ENCODE measurements at places on chromosomes 7 and 10.

- DNase-seq: no peak
Measured at GRCh38 chr10:124340033-124340760, 78.5 kb downstream of the OAT start.

DNA sequence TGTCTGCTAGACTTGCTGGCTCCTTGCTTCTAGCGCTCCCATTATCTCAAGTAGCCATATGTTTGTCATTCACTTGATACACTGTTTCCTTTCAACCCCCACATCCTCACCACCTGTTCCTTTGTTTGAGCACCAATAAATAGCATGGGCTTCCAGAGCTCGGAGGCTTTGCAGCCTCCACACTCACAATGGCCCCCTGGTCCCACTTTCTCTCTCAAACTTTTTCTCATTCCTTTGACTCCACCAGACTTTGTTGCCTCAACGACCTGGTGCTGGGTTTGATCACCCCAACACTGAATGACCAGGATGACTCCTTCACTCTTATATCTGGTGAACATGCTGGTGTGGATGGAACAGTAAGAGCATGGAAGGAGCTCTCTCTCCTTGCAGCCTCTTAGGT lies 114.5 kb upstream of the TRIM24 start:
- DNase-seq: no peak

DNA sequence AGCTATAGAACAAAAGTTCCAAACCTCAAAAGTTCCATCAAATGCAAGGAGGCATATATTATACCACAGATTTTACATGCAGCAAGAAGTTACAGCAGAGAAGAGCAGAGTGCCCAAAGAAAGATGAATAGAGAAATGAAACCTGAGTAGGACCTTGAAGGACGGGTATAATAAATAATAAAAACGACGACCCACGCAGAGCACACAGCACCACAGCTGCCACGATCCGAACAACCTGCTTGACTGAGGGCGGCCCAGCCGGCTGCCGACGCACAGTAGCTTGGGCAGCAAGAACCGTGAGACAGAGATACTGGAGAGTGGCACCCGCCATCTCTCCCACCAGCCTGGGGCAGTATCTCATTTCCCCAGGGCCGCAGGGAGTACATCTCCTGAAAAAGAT lies 79.0 kb downstream of the HIPK2 start:
- DNase-seq: no peak

DNA sequence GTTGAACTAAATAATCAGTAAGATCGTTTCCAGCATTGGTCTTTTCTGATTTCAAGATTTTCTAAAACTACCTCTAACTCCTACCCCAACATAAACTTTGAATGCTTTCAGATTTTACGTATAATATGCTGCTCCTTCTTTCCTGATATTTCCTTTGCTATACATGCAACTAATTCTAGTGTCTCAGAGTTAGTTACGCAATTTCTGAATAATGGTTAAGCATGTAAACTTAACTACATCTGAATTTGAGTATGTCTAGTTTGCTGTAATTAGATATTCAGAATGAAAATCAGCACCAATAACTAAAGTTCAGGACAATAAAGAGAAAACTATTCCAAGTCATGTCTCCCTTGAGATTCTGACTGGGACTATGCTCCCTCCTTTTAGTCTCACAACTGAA lies 71.0 kb downstream of the SEMA3C start:
- no peak for DNase-seq

DNA sequence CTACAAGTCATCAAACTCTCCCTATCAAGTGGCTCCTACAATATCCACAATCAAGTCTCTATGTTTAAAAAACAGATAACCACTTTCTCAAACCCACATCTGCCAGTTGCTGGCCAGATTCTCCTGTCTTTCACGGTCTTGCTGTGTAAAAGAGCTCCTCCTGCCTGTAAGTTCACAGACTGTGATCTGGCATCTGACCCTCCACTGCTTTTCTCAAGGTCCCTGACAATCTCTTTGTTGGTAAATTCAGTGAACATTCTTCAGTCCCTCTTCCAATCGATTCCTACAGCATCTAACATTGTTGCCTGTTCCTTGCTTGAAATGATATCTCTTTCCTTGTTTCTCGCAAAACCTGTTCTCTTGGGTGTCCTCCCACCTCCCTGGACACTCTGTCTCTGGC lies 18.5 kb upstream of the LMOD2 start:
- DNase-seq: no peak

- no peak for DNase-seq
Measured at GRCh38 chr10:14703631-14704001, 71.1 kb downstream of the FAM107B start.

GRCh38 chr7:157003756-157004520 lies 6.5 kb downstream of the MNX1 start:
- DNase-seq: no peak

DNA sequence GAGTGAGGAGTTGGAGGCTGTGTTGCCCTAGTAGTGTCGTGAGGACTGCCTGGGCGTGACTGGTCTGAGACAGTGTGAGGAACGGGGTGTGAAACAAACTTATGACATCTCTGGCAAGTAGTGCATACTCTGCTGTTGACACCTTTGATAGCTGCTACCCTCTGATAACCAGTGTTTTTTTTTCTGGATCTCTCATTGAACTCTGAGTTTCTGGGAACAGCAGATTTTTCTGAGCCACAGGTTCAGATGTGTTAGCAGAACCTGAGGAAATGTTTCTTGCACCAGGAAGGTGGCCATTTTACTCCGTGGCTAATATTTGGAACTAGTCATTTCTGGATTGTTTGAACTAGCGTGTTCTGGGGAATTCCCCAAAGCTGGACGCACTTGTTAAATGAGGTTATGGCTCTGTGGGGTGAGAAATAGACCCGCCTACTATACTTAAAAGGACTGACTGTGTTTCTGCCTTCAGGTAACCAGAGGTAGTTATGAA lies 52.9 kb downstream of the AUTS2 start:
- DNase-seq: no peak

GRCh38 chr10:96720422-96721206 lies at the start of gene PIK3AP1:
PIK3AP1 (minus strand) TSS chr10:96720514; CDS start chr10:96720394, 120 bp downstream.
- peak; percentile 18 for DNase-seq

GRCh38 chr10:30386801-30387588 lies 37.9 kb upstream of the MTPAP start:
- DNase-seq: no peak

DNA sequence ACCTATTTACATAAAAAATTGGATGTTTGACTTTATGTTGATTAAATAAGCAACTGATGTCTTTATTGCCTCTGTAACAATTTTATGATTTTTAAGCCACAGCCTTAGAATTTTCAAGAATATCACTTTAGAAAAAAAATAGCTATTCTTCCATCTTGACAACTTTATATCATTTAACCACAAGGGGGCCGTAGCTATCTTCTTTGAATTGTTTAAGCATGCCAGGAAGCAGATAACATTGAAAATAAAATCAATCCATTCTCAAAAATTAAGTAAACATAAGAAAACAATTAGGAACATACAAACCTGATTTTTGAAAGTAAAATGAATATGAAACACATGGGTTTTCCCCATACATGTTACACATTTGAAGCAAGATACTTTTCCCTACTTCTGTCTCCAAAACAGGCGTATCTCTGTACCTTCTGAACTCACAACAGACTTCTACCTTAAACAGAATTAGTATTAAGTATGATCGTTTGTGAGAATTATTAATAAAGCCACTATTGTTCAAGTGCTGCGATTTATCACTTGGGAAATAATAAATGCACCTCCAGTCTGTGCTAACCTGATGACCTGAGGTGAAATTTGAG lies 209.0 kb downstream of the CACNA2D1 start:
- no peak for DNase-seq

GRCh38 chr10:114167985-114168384 lies 6.0 kb downstream of the CCDC186 start:
- DNase-seq: no peak

DNA sequence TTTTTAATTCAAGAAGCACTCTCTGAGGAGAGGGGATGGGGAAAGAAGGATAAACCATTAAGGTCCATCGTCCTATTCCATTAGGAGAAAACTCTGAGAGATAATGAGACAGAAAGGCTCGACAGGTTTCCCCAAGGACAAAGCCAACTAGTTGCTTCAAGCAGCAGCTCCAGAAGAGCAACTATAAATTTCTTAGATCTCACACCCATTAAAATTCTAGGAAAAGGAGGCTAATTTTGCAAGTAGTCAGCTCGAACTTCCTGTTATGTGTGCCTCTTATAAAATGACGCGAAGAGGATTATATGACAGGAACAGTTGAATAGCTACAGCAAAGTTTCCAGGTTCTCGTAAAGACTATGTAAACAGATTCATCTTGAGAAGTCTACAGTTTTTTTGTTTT lies 52.0 kb upstream of the ST8SIA6 start:
- no peak for DNase-seq

DNA sequence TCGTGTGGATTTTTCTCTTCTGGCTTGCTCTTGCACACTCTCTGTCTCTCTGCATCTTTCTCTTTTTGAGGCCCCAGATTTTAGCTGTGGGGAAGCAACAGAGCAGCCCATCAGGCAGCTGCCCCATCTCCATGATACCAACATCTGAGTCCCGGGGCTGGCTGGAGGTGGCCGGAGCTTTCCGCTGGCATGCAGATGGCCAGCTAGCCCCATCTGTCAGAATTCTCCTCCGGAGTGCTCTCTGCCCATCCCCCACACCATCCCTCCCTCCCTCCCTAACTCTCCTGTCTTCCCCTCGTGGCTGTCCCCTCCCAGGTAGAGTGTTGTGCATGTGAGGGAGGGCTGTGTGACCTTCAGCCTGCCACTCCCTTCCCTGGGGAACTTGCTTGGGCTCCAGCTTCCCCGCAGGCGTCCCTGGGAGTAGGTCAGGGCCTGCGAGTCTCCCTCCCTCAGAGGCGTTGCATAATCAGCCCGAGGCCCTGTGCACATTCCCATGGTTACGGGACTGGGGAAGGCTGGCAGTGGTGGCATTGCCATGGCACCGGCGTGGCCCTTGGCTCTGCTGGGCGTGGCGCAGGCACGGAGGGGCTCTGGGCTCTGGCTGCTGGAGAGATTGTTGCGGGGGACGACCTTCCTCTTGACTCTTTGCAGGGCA lies 24.7 kb downstream of the GHRHR start:
- no peak for DNase-seq

- DNase-seq: no peak
Measured at GRCh38 chr7:127918130-127918529, 113.1 kb downstream of the LRRC4 start.

- DNase-seq: no peak
Measured at GRCh38 chr10:11232222-11232961, 214.7 kb downstream of the CELF2 start.

DNA sequence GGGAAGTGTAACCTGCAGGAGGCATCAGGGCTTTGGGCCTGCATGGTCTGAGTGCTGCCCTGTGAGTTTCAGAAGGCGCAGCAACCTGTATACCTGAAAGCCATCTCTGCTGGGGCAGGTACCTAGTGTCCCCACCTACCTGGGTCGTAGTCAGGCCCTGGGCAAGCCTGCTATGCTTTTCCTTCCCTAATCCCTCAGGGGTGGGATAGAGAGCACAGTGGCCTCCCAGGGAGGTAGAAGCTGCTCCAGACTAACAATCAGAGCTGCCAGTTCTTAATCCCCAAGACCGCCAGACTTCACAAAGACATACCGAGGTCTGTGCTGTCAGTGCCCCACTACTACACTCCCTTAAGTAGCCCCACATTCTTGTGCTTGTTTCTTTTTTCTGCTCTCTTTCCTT lies 52.0 kb downstream of the PTEN start:
- DNase-seq: no peak

DNA sequence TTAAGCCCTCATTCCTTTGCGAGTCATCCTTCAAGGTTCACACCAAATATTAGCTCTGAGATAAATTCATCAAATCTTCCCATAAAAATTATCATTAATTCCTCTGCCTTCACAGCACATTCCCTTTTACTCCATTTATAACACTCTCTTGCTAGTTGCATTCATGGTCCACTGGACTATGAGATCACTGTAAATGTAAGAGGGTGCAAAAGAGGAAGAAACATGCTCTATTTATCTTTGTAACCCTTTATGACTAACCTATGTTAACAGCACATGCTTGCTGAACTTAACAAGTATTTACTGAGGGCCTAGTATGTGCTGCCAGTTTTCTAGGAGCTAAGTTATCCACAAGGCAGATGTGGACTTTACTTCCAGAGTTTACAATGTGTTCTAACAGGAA lies 86.7 kb upstream of the TMEM168 start:
- DNase-seq: no peak

DNA sequence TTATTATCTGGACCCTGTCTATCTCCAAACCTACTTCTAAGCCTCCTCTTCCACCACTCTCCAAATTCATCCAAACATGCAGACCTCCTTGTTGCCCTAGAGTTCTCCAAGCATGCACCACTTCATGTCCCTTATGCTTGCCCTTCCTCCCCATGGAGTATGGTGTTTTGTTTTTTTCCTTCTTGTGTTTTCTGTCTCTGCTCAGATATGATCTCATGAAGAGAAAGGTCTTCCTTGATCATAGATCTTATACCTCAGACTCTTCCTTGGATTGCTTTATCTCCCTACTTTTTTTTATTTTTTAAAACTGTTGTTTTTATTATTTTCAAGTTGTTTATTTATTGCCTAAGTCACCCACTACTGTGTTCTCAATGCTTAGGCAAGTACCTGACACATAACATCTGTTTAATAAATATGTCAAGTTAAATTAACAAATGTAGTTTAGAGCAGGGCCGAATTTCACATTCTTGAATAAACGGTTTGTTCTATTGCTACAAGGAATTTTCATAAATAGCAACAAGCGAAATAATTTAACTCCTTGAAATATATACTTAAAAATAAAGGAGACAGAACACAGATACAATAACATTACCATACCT lies 84.5 kb downstream of the HGF start:
- DNase-seq: no peak

DNA sequence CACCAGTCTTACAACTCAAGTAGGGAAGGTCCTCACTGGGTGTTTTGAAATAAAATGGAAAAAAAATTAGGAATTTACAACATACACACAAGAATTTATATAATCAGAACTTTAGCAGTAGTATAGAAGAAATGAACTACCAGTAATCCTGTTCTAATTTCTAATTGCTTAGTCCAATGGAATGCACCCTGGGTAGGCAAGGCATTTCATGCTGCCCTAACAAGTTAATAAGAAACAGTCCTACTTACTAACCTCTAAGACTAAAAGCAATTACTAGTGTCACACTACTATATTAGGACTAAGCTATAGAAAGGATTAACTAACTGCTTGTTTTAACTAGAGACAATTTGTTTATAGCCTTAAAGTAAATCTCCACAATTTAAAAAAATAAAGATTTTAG lies 158.1 kb downstream of the BTAF1 start:
- DNase-seq: no peak

DNA sequence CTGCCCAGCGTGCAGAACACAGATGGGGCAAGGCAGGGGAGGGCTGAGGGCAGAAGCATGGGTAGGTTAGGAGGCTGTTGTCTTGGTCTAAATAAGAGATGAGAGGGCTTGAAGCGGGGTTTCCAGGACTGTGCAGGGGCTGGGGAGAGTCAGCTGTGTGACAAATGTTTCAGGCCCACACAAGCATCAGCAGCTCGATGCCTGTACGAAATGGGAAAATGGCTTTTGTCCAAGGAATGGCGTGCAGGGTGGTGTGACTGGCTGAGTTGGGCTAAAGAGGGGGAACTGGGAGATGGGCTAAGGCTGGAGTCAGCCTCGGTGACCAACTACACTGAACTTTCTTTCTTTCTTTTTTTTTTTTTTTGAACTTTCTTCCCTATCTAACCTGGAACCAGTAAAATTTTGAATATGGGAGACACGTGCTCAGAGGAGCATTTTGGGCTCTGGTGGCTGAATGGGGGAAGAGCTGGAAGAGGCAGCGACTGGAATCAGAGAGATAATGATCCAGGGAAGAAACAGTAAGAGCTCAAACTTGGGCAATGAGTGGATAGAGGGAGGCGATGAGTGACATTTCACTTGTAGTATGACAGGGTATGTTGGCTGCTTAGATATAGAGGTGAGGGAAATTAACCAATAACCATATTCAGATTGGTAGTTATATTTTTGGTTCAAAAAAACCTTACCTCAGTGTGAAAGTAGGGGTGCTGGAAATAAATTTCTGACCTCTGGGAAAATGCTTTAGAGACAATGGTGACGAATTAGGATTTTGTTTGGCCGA lies 10.2 kb upstream of the EPHA1 start:
- no peak for DNase-seq

All from stimulated activated CD4-positive, alpha-beta T cell treated with anti-CD3 and anti-CD28 coated beads, Interleukin-2, amount 100 ng/mL, for 4 hours (primary cell).